ENCODE measurements at places on chromosomes 2 and 18.

GRCh38 chr2:176083796-176084261 lies at the start of gene EVX2:
Gene EVX2 (minus strand): TSS chr2:176083962. CDS start chr2:176083776, 186 bp downstream.
- no peak for DNase-seq

DNA sequence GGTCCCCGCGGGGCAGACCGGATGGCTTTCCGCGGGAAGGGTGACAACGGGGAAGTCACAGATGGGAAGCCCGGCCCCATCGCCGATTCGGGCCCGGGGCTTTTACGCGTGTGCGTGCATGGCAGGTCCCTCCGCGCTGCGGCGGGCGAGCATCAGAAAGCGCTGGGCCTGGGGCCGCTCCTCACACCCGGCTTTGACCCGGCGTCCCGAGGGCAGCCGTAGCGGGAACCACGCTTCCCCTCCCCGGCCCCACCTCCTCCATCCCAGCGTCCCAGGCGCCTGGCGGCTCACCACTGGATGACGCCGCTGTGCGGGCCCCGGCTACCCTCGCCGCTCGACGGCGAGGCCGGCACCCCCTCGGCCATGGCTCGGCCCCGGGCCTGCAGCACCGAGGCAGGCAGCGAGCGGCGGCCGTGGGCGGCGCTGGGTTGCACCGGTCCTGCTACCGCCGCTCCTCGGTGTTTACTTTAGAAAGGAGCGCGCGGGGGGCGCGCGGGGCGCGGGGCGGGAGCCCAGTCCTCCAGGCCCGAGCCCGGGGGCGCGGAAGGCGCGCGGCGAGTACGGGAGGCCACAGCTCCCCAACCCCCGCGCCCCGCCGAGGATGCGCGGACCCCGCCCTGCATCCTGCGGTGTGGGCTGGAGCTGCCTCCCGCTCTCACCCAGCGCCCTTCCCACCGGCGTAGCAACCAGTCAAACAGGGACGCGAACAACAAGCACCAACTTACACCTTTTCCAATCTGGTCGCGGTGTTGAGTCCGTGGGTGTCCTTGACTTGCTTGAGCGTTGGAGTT lies 806 bp downstream of the RFX8 start:
- peak; percentile 13 for DNase-seq

- DNase-seq = no peak
Observed at GRCh38 chr2:126518196-126518595, 137.8 kb upstream of the GYPC start.

- no peak for DNase-seq
Observed at GRCh38 chr2:196276421-196276820, 105.0 kb upstream of the STK17B start.

GRCh38 chr18:57188851-57189557 lies 42.1 kb downstream of the BOD1L2 start:
- DNase-seq = no peak

- DNase-seq = no peak
Observed at GRCh38 chr18:71899707-71900472, 644.3 kb downstream of the CBLN2 start.

- no peak for DNase-seq
Observed at GRCh38 chr18:48637081-48637990, 98.5 kb downstream of the CTIF start.

DNA sequence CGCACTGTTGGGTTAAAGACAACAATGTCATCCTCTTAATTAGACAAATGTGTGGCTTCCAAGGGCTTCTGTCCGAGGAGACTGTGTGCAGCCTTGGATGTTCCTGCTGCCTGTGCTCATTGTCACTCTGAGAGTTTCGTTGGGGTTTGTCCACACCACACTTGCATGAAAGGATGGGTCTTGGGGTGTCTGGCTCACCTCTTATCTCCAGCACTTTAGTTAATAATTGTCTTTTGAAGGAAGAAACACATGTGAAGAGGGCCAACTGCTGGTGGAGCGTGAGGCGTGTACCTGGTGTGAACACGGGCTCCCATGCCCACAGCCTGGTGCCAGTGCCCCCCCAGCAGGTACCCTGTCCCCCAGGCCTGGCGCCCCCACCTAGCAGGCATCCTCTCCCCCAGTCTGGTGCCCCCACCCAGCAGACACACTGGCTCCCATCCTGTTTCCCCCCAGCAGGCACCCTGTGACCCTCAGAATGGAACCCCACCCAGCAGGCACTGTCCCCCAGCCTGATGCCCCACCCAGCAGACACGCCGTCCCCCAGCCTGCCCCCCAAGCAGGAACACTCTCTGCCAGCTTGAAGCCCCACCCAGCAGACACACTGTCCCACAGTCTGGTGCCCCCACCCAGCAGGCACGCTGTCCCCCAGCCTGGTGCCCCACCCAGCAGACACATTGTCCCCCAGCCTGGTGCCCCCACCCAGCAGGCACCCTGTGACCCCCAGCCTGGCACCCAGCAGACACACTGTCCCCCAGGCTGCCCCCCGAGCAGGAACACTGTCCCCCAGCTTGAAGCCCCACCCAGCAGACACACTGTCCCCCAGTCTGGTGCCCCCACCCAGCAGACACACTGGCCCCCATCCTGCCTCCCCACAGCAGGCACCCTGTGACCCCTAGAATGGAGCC lies 96.3 kb upstream of the TMEM18 start:
- DNase-seq = no peak

GRCh38 chr18:10128921-10129501 lies 215.2 kb downstream of the VAPA start:
- DNase-seq = no peak

DNA sequence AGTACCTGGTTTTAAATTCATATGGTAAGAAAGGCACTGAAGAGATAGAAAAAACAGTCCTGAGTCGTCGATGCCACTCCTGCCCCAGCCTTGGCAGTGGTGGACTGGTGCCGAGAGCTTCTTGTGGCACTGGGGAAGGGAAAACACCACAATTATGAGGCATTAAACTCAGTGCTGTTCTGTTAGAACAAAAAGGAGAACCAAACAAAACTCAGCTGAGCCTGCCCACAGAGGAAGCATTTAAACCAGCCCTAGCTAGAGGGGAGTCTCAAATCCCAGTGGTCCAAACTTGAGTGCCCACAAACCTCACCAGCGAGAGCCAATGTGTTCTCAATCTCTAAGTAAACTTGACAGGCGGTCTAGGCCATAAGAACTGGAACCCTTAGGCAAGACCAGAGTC lies 1254.5 kb upstream of the FAM98A start:
- DNase-seq = no peak

DNA sequence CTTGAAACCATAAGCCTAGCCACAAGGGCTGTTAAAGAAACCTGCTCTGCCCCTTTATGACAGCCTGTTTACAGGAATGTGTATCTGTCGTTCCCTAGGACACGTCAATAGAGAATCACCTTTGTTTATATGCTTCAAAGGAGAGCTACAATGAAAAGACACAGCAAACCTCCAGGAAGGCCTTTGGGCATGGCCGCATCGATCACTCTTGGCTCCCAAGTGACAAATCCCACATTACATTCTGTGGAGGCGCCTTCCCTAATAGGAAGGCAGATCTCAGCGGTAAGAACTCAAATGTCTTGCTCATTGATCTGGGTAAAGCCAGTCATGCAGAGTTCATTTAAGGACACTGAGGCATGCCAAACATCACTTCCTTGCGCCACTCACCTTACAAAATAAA lies 26.5 kb downstream of the KIAA2012 start:
- no peak for DNase-seq

- no peak for DNase-seq
Observed at GRCh38 chr2:135091681-135092080, 39.6 kb downstream of the RAB3GAP1 start.

GRCh38 chr2:31371691-31372090 lies 42.9 kb downstream of the XDH start:
- DNase-seq = no peak

DNA sequence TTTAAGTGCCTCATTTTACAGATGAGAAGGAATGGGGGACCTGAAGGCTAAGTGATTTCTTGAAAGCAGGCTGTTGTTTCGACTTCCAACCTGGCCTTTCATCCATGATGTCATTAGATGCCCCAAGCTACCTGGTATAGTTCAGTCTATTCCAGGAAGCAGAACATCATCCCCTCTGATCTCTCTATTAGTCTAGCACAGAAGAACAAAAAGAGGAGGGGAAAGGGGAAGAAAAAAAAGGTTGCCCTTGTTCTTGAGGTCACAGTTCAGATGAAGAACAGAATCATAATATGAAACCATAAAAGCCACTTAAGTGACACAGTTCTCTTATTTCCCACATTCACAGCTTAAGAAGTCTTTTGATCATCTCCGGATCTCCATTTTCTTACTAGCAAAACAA lies 386.2 kb upstream of the HNRNPA3 start:
- DNase-seq = no peak

DNA sequence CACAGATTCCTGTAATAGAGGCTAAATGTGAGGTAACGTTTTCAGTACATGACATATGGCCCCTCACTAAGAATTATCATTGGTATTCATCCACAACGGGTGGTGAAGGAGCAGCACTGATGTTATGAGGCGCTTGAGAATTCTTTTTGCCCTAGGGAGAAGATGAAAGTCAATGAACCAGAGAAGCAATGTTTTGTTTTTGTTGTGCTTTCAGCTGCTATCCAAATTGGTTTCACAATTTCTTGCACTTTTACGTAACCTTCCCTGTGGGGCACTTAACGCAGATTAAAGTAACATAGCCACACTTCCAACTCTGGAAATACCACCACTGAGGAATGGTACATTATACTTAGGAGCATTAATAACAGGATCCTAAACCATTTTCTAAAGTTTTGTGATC lies 13.3 kb upstream of the CCDC85A start:
- DNase-seq = no peak

DNA sequence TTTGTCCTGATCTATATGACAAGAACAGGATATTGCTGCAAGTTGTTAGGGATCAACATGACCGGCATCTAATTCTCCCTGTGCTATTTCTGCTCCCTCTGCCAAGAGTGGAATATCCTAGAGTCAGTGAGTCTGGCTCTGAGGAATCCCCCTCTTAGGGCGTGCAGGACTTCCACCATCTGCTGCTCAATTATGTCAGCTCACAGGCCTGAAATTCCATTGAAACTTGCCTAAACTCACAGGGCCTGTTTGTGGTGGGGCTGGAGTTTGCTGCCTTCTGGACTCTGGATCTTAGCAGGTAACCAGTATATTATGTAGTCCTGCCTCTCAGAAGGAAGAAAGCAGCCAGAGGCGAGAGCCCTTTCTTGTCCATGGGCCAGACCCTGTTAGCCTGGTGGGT lies 323.0 kb downstream of the TSN start:
- no peak for DNase-seq

DNA sequence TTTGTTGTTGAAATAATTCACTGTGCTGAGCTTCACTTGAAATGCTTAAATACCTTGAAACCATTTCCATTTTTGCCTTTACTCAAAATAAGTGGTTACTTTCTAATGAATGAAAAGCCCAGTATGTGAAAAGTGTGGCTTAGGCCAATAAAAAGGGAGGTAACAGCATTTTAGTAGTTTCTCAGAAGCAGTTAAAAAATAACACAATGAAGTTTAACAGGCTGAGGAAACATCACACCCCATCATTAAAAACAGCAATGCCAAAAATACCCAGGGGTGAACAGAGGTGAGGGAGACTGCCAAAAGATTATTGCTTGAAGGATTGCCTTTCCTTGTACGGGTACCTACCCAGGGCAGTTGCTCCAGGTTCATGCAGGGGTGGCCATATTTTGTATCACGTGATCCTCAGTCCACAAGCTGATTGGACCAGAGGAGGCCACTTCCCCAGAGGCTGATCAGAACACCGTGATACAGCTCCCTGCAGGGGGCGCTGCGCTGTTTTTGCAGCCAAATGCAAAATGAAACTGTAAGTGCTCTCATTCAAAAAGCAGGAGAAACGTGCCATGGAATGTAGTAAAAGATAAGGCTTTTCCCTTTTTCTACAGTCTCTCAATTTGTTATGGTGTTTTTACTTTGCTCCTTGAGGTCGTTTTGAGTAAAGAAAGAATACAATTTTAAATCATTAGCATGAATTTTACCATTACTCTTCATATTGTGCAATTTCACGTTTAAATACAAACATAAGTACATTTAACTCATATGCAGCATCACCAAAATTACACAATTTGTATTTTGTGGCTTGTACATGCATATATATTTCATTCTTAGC lies 70.2 kb upstream of the SH3BP4 start:
- DNase-seq = no peak

DNA sequence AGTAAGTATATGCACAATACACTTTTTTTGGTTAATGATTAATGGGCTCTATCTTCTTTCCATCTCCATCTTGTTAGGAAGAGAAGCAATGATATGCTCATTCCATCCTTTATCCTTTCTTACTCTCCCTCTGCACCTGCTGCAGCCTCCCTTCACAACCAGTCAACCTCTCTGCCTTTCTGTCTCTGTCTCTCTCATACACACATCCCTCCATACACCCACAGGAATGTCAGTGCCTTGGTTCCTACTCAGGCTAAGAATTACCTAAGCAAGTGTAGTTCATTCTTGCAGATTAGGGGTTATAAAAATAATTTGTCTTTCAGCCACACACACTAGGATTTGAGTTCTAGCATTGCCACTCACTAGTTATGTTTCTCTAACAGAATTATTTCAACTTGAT lies 45.6 kb downstream of the MAP2 start:
- DNase-seq = no peak

GRCh38 chr18:69839497-69839896 lies 108.2 kb downstream of the CD226 start:
- no peak for DNase-seq

GRCh38 chr18:66646609-66647008 lies 42.7 kb upstream of the CDH19 start:
- DNase-seq = no peak

DNA sequence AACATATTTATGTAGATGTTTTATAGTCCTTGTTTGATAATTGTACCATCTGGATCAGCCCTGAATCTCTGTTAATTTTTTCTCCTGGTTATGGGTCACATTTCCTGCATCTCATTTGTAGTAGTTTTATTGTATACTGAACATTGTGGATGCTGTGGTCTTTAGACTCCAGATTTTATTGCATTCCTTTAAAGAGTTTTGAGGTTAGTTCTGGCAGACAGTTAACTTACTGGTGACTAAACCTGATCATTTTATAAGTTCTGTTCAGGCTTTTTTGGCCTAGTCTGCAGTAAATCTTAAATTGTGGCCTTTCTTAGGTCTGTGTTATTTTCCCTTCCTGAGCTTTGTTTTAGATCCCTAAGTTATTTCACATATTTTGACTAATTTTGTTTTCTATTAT lies 84.3 kb downstream of the FANCL start:
- DNase-seq = no peak

- DNase-seq = no peak
Observed at GRCh38 chr18:45637546-45638327, 22.5 kb downstream of the SLC14A2 start.

DNA sequence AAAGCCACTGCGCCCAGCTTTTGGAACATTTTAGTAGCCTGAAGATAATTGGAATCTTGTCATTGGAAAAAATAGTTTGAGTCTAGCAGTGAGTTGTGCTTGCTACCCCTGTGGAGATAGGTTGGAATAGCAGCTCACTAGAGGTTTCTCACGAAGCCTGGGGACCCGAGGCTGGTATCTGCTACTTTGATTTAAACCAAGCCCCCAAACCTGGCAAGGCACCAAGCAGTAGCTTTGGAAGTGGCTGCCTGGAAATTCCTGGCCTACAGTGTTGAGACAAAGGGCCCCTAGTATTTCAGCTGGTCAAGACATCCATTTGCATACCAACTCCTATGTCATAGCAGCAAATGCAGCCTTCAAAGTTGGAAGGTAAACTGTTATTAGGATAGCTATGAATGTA lies 42.1 kb downstream of the NOP58 start:
- no peak for DNase-seq

All from activated CD4-positive, alpha-beta T cell treated with anti-CD3 and anti-CD28 coated beads, Interleukin-2, amount 50 U/mL, for 4 hours (primary cell).